ENCODE measurements at places on chromosomes 6 and 20.

DNA sequence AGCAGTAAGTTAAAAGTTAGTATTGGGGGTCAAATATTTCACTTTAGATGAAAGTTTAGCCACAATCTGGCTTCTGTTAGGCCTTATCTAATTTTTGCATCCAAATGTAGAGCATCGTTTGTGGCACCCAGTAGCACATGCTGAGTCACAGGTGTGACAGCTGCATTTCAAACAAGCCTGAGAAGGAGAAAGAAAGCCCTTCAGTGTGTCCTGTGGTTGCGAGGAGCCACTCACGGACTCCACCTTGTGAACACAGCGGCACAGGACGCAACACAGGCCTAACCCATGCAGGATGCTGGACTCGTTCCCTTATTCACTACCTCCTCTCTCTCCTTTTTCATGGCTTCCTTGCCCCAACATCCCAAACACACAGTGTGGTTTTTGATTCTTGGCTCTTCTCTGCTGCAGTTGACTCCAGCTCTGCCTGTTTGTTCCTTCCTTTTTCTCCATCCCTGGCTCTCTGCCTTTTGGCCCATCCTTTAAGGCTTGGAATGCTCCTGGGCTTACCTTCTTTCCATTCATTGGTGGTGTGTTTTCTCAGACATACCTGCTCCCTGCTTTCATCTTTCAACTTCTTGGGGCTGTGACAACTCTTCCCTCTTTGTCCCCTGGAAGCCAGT is 124.2 kb downstream of the SLC16A10 start:
- no peak overlapping the region for H3K4me3 ChIP-seq
- H3K4me1 ChIP-seq, result peaks cover 7% of the 10 kb centered on the region
- no peaks in the 10 kb centered on the region for H3K27me3 ChIP-seq
- no peaks in the 10 kb centered on the region for H3K36me3 ChIP-seq
- no peak overlapping the region for H3K27ac ChIP-seq
- no peak for DNase-seq

DNA sequence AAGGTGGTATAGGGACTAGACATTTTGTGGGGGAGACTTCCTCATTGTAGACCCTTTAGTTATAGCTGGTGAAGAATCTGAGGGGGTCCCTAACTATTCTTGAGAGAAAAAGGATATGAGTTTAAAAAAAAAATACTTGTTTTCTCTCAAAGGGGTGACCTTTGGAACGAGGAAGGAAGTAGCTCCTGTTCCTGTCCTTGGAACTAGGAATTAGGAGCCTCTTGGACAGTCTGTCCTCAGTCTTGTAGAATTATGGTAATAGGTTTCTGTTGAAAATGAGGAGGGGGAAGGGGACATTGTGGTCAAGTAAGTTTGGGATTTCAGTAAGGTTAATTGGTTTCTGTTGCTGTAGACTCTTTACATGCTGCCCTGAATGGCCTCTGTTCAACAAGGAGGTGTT is 56.5 kb downstream of the PLEKHG1 start:
- no peak for DNase-seq
- H3K4me1 ChIP-seq, result peaks cover 13% of the 10 kb centered on the region
- H3K27me3 ChIP-seq, result no peaks in the 10 kb centered on the region
- H3K27ac ChIP-seq, result no peak overlapping the region

DNA sequence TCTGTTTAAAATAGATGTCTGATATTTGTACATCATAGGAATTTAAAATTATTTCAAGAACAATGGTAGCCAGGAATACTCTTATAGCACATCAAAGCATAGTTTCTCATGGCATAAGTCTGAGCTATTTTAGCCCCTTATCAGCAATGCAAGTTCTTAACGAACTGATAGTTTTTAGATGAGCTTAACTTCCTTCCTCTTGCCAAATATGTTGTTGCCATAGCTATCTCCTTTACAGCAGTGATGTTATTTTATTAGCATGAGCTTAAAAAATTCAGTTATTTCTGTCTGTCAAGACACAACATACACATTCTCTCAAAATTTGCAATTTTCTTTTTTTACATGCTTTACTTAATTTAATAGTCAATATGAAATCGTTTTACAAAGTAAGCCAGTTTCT is 867.2 kb downstream of the PHF3 start:
- H3K4me3 ChIP-seq, result no peak overlapping the region
- H3K4me1 ChIP-seq, result peaks cover 8% of the 10 kb centered on the region
- no peaks in the 10 kb centered on the region for H3K27me3 ChIP-seq
- no peaks in the 10 kb centered on the region for H3K36me3 ChIP-seq
- no peak for DNase-seq

DNA sequence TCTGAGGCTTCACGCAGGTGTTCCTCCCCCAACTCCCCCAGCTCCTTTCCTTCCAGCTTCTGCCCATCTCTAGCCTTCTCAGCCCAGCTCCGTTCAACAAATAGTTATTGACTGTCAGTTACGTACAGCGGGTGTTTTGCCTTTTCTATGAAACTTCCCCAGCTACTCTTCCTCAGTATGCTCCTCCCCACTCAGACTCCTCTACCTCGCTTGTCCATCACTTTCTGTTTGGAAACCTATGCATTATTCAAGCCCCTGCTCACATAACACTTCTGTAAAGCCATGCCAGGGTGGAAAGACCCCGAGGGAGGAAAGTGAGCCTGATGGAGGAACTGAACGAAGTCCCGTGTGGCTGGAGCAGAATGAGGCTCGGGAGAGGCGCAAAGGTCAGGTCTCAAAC is 44.2 kb upstream of the NR2E1 start:
- no peaks in the 10 kb centered on the region for H3K36me3 ChIP-seq
- DNase-seq, result no peak
- peaks cover 8% of the 10 kb centered on the region for H3K4me1 ChIP-seq
- no peak overlapping the region for H3K27ac ChIP-seq

DNA sequence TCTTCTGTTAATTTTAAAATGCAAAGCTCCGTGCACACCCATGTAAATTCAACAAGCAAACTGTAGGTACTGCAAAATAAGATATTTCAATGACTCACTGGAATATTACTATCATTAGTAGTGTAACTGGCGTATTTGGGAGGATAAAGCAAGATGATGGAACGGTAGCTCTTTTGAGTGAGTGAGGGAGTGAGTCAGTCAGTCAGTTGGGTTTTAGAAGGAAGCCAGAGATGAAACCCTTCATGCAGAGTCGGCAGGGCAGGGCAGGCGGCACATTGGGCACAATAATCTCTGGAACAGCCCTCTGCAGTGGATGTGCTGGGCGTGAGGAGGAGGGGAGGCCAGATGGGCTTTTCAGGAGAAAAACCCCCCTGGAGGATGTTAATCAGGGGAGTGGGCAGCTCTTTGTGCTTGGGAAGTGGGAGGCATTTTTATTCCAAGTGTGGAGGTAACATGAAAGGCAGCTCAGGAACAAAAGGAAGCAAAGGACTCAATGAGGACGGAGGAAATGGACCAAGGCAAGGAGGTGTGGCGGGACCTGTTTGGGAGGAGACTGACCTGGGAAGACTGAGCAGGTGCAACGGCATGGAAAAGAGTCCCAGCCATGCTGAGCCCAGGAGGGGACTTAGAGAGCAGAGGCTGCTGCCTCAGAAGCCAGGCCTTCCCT is 171.2 kb downstream of the ZDHHC14 start:
- no peaks in the 10 kb centered on the region for H3K27me3 ChIP-seq
- no peak overlapping the region for H3K27ac ChIP-seq
- no peak for DNase-seq
- no peak overlapping the region for H3K4me3 ChIP-seq
- H3K4me1 ChIP-seq, result no peaks in the 10 kb centered on the region

Measured in cardiac muscle cell (in vitro differentiated cells and primary cell).